ENCODE measurements at places on chromosomes 6 and 20. TPM values are rescaled to one million over a fixed set of nuclear protein-coding genes. Genes with fewer than 3 reads are reported as not detected.

- no peak for DNase-seq
Observed at GRCh38 chr6:70657706-70658105, 10.0 kb upstream of the SMAP1 start.

DNA sequence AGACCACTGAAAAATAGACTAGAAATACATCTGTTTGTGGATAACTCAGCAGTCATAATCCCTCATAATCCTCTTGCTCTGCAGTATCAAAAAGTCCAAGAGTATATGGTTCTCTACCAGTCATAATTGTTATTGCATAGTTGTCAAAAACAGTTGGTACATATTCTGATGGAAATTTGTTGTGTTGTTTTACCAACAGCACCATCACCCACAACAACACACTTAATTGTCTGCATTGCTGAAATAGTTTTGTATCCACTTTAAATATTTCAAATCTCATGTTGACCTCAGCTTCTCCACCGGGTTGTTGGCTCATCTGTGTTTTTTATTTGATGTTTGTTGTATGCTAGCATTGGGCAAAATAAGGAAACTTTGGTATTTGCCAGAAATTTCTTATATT lies 39.4 kb downstream of the ITCH start:
- DNase-seq, result no peak

DNA sequence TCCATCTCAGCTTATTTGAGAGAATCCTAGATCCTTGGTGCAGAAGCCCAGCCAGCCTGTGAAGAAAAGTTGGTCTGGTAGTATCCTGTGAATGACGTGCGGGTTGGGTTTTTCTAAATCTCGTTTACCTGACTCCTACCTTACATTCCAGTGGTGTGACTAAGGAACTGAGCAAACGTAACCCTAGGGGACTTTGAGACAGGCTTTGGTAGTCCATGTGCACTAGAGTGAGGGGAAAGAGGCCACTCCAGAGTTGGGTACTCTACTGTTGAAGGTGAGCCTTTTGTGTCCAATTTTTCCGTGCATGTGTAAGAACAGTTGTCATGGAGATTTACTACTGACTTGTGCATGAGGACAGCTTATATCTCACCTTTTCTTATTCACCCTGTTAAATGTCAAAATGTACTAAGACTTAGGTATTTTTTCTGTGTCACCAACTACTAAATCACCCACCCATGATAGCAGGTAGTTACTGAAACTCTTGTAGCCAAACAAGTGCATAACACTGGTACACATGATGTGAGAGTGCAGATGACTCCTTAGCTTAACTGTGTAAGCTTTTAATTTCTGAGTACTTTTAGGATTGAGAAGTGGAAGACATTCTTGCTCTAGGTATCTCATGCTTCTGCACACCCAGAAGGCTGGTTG lies 26.3 kb upstream of the PLCG1 start:
- no peak for DNase-seq

DNA sequence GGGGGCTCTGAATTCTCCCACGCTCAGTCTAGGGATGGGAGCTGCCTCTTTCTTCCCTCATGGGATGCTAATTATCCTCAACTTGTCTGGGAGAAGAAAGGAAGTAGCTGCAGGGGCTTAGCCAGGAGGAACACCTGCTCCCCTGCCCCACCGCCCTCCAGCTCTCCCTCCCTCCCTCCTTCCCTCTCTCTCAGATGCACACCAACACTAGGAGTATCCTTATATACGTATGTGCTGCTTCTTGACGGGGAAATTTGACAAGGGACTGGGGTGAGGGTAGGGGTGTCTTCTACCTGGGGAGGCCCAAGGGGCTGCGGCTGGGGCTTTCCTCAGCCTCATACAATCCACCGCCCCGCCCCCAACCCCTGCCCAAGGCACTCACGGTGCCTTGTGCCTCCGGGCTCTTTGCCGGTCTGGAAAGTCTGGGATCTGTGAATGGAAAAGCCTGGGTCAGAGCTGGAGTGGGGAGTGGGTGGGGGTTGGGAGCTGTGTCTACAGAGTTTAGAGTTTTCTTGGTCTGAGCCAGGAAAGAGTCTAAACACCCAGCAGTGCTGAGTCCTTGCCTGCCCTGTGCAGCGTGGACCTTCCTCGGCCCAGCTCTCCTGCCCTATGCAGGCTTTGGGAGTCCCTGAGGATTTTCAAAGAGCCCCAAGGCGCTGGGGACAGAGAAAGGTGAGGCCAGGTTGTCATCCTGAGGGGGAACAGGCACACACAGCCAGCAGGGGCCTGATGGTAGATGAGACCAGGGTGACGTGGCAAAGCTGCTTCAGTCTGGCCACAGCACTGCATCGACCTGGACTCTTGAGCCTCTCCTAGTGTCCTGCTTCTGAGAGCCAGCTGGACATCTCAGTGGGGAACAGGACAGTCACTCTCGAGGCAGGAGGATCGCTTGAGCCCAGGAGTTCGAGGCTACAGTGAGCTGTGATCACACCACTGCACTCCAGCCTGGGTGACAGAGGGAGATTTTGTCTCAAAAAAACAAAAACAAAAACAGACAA lies 29.3 kb upstream of the EMILIN3 start:
- no peak for DNase-seq

NFATC2 gene
- 55.8 TPM for total RNA-seq

MATN4 gene
- total RNA-seq, result not detected

GRCh38 chr20:62232770-62233645 lies 5.3 kb upstream of the OSBPL2 start:
- DNase-seq, result no peak

GRCh38 chr6:41370488-41371111 lies 35.2 kb downstream of the NCR2 start:
- DNase-seq, result no peak

- no peak for DNase-seq
Observed at GRCh38 chr6:12269110-12269509, 21.1 kb upstream of the EDN1 start.

GRCh38 chr20:23636908-23637281 lies 860 bp downstream of the CST3 start:
- no peak for DNase-seq

All from activated CD8-positive, alpha-beta T cell treated with anti-CD3 and anti-CD28 coated beads, Interleukin-2, amount 10 ng/mL, durations not matched to agents 7 days and 5 days (primary cell).